ENCODE measurements at places on chromosomes 7 and 10.

DNA sequence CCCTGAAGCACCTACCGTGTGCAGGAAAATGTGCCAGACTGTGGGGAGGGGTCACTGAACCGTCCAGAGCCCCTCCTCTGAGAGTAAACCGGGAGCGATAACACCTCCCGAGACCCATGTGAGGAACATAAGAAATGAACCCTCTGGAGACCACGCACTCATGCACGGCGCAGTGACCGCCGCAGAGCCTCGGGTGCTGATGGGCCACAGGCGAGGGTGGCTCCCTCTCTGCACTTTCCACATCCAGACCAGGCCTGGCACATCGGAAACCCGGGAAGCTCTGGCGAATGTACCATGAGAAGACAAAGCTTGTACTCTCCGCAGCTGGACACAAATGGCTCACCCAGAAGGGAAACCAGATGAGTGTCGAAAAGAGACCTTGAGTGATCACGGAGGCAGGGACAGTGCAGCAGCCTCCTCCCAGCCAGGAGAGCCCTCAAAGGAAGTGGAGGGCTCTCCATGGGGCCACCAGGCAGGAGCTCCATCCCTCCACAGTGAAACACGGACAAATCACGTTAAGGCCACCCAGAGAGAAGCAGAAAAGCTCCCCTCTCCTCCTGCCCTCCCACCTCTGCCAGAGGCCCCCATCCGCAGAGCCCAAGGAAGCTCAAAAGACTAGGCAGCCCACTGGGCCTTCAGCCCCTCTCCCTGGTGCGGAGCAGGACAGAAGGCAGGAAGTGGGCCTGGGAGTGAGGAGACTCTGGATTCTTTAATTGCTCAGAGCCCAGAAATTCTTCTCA is 178.1 kb upstream of the PPP2R2D start:
- DNase-seq = no peak

DNA sequence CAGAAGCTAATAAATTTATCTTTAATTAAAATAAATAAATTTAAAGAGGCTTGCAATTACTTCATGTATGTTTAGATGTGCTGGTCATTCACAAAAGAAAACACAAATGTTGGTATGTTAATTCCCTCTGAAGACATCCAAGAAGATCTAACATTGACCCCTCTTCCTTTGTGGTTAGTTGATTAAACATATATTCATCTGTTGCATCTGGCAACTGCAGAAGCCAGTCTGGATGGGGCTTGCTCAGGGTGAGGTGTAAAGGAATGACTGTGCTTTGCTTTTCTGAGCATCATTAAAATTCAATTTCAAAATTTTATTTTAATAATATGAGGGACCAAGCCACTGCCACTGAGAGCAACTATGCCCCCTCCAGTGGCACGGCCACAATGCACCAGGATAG is 36.4 kb upstream of the FERD3L start:
- no peak for DNase-seq

GRCh38 chr10:35642793-35643114 is 658 bp upstream of the FZD8 start:
- no peak for DNase-seq

DNA sequence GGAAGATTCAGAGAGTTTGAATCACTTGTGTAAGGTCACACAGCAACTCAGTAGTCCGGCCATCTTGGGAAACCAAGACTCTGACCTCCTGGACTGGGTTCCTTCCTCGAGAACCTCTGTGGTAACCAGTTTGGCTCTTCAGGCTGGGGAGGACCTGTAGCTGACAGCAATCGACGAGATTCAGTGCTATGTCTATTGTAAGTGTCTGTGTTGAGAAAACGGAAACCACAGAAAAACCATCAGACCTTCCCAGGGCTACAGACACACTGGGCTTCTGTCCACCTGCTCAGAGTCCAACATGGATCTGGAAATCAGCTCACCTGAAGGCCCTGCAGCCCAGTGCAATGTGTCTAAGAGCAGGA is 403.7 kb downstream of the RPS24 start:
- no peak for DNase-seq

DNA sequence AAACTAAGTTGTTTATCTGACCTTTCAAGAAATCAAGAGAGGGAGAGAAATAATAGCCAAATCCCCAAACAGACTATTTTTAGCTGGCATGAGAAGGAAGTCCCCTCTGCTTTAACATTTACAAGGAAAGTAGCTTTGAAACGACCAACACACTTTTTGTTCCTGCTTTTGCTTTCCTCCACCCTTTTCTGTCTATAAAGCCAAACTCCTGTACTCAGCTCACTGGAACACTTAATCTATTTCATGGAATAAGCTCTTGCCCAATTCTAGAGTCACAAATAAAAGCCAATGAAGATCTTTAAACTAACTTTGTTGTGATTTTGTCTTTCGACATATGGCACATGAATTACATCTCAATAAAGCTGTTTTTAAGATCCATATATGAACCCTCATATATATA is 86.8 kb upstream of the CCDC71L start:
- no peak for DNase-seq

GRCh38 chr10:366186-366585 is 230.9 kb downstream of the ZMYND11 start:
- DNase-seq = no peak

- no peak for DNase-seq
Measured at GRCh38 chr10:89566992-89567391, 31.6 kb upstream of the SLC16A12 start.
